Kidney tubule cell (primary cell): ENCODE measurements at places on chromosomes 3 and 15.

- DNase-seq = no peak
Observed at GRCh38 chr15:66312144-66312543, 18.8 kb downstream of the DIS3L start.

DNA sequence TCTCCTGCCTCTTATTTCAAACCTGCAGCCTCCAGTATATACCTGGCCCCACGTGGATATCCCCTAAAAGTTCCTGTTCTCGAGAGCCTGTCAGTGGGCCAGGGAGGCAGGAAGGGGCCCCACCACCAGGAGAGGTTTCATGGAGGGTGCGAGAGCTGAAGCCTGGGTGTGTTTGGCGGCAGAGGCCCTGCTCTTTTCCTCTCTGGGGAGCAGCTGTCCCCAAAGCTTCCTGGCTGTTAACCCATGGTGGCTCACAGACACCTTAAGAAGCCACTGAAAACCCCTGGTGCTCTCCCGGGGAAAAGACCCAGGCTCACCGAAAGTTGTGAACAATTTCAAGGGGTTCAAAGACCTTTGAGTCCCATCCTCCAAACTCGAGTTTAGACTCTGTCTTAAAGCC is 1.1 kb downstream of the PRRT3 start:
- DNase-seq = no peak

DNA sequence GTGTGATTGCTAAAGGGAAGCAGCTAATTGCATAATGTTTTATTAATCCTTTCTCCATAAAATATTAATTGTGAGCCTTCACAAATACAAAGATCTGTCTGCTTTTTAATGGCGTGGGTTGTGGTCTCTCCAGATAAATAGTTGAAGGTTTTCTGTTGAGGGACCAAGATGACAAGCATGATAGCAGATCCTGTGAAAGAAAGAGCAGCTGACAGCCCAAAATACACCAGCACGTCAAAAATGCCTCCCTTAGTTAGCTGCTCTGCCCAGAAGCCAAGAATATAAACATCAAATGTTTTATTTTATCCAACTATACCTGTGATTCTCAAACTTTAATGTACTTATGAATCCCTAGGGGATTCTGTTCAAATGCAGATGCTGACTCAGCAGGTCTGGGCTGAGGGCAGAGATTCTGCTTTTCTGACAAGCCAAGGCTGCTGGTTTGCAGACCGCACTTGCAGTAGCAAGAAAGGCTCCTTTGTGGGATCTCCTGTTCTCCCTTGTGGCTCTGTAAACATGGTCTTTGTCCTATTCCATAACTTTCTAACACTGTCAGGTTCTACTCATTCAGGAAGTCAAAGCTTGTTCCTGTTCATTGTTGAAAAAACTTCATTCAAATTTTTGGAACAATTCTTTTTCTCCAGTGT is 119.1 kb upstream of the SLC25A36 start:
- DNase-seq = no peak

DNA sequence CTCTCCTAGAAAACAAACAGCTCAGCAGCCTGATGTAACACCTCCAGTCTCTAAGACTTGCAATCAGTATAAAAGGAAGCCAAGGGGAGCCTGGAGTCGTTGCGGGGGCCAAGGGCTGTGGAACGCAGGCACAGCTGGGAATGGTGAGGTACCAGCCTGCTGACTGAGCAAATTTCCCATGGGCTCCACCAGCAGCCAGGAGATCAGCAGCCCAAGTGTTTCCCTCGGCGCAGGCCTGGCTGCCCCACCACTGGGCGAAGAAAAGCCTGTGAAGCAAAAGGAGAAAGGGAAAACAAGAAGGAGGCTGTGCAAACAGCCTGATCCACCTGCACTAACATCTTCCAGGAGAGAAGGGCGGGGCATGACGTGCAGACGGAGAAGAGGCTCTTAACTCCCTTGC is 155.3 kb downstream of the SHQ1 start:
- no peak for DNase-seq

DNA sequence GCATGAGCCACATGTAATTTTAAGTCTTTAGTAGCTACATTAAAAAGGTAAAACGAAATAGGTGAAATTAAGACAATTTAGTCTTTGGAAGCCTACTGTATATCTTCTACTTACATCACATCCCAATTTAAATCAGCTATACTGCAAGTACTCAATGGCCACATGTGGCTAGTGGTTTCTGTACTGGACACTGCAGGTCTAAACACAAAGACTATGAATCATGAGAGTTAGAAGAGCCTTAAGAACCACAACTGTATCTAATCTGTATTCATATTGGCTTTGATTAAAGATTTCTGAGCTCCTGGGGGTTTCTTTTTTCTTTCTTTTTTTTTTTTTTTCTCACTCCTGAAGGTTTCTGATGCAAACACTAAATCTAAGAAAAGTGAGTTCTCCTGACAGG is 2.3 kb upstream of the EIF1B start:
- no peak for DNase-seq

- DNase-seq = no peak
Observed at GRCh38 chr3:162224746-162225145, 728.1 kb downstream of the OTOL1 start.

GRCh38 chr15:63349621-63350020 is 32.0 kb downstream of the CA12 start:
- no peak for DNase-seq

DNA sequence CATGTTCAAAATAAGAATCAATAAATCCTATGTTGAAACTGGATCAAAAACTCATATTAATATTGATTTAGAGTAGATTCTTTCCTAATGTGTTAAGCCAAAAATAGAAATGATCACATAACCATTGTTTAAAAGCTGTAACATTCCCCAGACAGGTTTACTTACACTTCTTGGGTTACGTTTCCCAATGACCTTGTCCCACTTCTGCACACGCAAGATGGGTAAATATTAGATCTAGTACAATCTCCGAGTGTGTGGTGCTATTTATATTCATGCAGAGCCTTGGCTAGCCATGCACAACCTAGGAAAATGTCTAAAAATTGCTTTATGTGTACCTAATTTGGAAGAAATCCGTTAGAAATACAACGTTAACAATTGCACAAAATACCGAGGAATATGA is 39.6 kb downstream of the ERC2 start:
- DNase-seq = no peak
